NCI-H82 (cell line): ENCODE measurements at places on chromosomes 1 and 21.

GRCh38 chr1:206941766-206942418 lies 4.4 kb downstream of the PIGR start:
- DNase-seq, result no peak

DNA sequence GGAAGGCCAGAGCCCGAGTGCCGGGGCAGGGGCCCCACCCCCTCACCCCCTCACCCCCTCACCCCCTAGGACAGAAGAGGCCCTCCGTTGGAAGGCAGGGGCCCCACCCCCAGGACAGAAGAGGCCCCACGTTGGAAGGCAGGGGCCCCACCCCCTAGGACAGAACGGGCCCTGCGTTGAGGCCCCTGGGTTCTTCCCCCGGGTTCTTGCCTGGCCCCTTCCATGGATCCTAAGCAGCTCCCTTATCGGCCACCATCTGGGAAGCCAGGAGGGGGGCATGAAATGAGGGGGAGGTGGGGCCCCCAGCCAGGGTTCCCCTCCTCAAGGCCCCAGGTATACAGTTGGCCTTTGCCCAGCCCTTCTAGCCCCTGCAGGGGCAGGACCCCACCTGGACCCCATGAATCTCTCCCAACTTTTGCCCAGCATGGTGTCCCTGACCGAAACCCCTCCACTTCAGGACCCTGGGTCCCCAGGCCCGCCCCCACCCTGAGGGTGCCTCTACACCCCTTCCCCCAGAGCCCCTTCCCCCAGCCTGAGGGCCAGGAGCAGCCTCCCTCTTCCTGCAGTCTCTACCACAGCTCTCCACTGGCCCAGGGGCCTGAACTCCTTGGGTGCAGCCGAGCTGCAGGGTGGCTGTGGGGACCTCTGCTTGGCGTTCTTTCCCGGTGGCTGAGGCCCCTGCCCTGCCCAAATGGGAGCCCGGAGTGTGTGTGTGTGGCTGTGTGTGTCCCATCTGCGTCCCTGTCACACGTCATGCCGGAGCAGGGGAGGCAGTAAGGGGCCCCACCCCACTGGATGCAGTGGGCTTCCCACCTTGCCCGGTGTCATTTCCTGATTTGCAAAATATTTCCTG lies 4.3 kb upstream of the VWA1 start:
- DNase-seq, result peak; percentile 74

- no peak for DNase-seq
These were observed 1.1 kb downstream of the NR5A2 start for GRCh38 chr1:200028586-200029034.

DNA sequence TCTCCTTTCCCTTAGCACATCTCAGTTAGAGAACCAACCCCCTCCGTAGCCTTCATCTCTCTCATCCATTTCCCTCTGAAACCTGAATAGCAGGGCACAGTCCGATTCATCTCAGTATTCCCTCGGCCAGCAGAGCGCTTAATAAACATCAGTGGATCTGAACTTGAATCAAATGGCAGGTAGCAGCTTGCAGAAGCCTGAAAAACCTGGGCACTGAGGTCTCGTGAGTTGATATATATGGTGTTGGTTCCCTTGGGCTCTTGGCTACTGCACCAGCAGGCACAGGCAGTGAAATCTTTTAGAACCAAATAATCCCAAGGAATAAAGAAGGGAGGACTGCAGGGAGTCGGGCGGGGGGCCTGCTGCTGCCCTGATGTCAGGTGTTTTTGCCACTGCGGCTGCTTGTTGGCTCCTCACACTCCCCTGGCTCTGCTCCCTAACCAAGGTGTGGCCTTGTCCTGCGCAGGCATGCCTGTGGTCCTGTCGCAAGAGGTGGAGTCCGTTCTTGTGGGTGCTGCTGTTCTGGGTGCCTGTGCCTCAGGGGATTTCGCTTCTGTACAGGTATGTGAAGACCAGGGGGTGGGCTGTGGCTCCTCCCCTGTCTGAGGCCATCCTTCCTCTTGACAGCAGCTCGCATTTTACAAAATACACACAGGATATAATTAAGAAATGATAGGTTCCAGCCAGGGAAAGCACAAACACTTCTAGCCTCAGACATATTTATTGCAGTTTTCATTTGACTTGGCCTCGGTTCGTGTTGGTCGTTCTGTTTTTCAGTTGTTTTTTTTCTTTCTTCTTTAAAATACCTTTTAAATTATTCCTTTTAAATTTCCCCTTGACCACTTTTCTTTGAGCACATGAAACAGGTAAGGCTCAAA lies 140.9 kb upstream of the HOOK1 start:
- DNase-seq, result no peak

DNA sequence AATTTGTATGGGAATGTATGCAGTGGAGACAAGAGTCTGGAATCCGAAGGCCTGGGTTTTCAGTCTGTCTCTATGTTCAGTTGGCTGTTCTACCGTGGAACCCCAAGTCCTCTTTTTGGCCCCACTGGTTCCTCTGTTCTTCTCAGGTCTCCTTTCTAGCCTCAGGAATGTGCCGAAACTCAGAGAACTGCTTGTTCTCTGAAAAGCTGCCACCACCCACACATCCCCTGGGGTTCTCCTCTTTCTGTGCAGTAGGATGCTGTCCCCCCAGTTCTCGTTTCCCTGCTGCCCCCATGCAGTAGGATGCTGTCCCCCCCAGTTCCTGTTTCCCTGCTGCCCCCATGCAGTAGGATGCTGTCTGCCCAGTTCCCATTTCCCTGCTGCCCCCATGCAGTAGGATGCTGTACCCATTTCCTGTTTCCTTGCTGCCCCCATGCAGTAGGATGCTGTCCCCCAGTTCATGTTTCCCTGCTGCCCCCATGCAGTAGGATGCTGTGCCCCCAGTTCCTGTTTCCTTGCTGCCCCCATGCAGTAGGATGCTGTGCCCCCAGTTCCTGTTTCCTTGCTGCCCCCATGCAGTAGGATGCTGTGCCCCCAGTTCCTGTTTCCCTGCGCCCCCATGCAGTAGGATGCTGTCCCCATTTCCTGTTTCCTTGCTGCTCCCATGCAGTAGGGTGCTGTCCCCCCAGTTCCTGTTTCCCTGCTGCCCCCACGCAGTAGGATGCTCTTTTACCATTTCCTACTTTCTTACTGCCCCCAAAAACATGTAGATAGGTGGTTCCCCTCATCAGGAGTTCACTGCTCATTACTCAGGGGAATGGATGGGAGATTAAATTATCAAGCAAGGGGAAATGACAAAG lies 35.3 kb downstream of the OPTC start:
- DNase-seq, result no peak

GRCh38 chr1:109369167-109369746 lies 28.5 kb downstream of the SORT1 start:
- no peak for DNase-seq

DNA sequence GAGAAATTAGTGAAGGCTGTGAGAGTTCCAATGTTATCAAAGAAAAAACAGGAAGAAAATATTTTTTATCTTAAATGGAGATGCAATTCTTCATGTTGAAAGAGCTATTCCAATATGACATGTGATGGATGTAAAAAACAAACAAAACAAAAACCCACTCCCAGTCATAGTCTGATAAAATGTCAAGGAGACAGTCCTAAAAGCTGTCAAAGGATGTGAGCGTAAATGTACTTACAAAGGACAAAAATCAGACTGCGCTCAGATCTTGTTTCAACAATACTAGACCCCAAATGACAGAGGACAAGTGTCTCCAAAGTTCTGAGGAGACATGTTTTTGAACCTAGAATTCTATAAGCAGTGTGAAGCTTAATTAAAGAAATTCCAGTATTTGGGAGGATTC lies 265.8 kb downstream of the PLPP3 start:
- no peak for DNase-seq

- no peak for DNase-seq
These were observed 36.3 kb upstream of the COL6A1 start for GRCh38 chr21:45945066-45945867.

- DNase-seq, result no peak
These were observed 140.4 kb downstream of the COL24A1 start for GRCh38 chr1:86016076-86016759.

DNA sequence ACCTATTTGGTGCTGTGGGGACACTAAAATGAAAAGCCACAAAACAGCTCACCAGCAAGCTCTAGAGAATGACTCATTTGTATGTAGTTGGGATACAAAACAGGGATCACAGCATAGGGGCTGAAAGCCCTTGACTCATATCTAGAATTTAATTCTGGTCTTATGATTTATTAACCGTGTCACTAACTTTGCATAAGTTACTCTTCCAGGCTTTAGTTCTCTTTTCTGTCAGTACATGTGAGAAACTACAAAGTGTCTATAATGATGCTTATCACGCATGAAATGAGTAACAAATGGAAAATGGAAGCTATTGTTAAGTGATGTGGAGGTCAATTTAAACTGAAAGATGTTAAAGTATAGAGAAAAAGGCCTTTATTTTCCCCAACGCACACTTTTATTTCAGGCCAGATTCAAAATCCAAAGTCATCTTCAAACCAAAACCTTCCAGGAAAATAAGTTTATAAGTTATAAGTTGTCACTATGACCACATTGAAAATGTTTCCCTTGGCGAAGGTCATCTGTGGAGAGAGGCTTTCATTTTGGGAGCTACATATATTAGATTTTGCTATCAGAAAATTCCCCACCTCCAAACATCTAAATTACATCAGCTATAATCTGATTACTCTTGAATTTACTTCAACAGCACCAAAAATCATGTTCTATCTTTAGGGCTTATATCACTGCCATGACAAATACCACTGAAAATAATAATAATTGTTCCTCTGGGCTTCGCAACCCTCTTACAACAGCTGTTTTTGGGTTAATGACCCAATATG lies 430.5 kb downstream of the MRPL39 start:
- DNase-seq, result no peak

DNA sequence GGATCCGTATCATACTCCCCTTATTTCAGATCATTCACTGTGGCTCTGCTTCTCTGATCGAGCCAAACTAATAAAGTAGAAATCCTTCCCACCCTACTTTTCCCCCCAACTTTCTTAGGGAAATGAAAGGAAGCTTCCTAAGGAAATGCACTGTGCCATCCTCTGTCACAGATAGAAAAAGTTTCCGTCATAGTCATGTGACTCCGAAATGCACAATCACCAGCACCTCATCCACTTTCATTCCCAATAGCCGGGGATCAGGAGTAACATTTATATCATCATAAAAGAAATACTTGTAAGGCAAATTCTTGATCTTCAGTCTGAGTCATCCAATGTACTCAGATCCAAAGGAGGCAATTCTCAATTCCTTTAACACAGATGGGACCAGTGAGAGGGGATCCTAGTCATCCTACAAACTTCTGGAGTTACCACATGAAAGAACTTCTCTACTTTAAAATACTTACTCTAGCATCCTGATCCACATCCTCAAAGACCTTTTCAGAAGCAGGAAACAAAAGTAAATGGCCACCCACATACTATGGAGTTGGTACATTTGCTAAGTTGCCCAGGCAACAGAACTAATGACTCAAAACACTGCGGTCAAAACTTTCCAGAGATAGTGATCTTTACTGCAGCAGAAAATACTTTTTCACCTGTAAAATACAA lies 97.8 kb upstream of the ZC3H11B start:
- no peak for DNase-seq

GRCh38 chr1:169928438-169929209 lies 34.9 kb upstream of the SCYL3 start:
- peak; percentile 80 for DNase-seq

- DNase-seq, result no peak
These were observed 8.0 kb downstream of the TMEM81 start for GRCh38 chr1:205076245-205076761.

- no peak for DNase-seq
These were observed 546.1 kb upstream of the ADAMTS5 start for GRCh38 chr21:27513016-27513415.

DNA sequence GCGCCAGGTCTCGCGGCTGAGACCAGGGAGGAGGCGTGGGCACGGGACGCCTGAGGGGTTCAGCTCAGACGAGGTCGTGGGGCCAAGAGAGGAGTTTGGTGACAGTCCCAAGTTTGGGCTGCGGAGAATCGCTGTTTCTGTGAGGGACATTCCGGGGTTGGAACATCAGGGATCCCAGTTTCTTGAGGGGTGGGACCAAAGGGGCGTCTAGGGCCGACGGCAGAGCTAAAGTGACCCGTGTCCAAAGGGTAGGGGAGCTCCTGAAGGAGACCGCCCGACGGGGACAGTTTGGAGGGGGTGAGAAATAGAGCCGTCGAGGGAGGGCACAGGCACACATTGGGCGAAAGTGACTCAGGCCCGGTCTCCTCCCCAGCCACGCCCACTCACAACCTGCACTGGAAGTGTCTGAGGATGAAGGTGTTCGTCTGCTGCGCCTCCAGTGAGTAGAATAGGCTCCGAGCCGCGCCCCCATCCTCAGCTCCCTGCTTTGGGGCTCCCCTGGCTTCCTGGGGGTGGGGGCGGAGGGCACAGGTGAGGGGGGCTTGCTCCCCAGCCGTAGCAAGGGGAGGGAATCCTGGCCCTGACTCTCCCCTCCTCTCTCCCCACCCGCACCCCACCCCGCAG lies 7.0 kb downstream of the EFNA3 start:
- peak; percentile 75 for DNase-seq

DNA sequence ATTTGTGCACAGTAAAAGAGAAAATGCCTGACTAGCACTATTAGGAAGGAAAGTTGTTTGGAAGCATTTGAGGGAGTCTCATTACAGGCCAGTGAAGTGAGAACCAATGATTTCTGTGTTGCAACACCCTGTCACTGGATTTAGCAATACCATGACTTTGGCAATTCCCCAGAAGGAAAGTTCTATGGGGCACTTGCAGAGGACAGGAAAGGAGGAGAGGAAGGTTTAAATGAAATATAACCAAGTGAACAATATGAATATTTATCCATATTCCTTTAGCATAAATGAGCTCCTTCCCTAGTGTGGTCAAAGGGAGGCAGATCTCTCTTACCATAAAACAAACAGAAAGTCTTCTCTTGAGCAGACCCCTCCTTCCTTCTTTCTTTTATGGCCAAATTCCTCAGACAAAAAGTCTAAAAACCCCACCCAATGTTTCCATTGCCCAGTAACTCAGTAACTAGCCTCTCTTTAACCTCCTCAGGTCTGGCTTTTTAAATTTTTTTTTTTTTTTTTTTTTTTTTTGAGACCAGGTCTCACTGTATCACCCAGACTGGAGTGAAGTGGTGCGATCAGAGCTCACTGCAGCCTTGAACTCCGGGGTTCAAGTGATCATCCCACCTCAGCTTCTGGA lies 5.5 kb downstream of the TLR5 start:
- no peak for DNase-seq

DNA sequence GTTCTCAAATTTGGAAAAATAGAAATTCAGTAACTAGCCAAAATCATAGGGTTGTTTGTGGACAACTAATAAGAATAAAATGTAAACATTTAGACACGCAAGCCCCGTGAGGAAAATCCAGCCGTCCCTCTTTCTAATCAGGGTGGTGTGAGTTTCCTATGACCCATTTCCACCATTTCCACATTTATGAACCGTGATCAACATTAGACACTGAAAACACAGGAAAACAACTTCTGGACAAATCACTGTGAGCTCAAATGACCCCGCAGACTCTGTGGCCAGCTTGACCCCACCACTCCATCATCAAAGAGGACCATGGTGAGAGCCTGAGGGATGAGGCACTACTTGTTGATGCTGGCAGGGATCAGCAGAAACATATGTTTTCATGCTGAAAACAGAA lies 101.0 kb downstream of the SIM2 start:
- no peak for DNase-seq
